ENCODE measurements at places on chromosomes 6 and 20.

DNA sequence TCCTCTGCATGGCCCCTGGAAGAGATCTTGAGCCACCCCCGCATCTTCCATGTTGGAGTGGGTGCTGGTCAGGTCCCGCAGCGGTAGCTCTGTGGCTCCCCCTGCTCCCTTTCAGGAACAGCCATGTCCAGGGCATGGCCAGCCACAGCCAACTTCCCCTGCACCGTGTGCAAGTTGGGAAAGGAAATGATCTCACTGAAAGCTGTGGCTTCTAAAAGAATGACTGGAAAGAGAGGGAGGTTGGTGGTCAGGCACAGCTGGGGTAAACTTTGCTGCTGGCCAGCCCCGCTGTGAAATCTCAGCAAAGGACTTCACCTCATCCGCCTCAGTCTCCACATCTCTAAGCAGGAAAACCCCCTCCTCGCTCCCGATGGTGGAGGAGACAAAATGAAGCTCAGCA is 153.6 kb upstream of the CST7 start:
- no peak overlapping the region for H3K27ac ChIP-seq
- no peak overlapping the region for H3K4me3 ChIP-seq
- H3K27me3 ChIP-seq = no peaks in the 10 kb centered on the region
- no peaks in the 10 kb centered on the region for H3K36me3 ChIP-seq

DNA sequence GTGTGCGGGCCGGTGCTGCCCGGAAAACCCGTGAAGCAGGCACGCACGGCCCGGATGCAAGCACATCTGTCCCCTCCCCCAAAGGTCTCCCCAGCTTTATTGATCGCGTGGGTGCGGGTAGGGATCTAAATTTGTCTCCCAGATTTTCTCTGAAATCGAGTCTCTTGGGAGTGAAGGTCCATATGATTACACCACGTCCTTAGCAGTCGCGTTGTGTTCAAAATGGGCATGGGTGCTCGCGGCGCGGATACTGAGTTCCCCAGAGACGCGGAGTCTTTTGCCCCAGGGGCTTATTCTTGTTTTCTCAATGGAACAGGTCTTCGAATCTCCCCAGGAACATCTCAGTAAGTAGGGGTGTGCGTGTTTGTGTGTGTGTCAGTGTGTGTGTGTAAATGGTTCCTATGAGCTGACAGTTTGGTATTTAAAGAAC is 2.8 kb upstream of the ZNF292 start:
- no peak for DNase-seq
- H3K27me3 ChIP-seq = no peaks in the 10 kb centered on the region
- peaks cover 32% of the 10 kb centered on the region for H3K4me1 ChIP-seq
- H3K4me3 ChIP-seq = peak overlapping the region; percentile 79

DNA sequence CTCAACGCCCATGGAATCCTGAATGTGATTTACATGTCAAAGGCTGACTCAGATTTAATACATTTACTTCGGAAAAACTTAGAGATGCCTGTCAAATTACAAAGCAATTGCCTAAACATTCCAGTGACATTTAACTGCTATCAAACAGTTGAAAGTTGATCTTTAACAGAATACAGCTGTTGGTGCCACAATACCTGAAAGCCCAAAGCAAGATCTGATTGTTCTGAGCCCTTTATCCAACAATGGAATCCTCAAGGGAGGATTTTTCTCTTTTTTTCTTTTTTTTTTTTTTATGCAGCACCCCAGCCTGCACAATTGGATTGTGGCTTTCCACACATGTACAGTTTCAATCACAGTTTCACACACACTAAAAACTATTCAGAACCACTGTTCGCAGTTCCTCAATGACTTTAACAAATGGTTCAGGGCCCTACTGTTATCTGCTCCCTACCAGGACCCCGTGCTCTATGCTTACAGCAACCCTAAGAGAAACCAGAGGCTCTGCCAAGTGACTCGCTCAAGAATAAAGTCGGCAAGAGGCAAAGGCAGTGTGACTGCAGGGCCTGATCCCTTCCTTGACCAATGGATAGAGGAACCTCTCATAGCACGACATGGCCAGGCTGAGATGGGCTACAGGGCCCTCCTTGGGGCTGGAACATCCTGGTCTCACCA is 33.3 kb downstream of the EPB41L2 start:
- no peaks in the 10 kb centered on the region for H3K27me3 ChIP-seq
- no peaks in the 10 kb centered on the region for H3K36me3 ChIP-seq
- H3K27ac ChIP-seq = no peak overlapping the region
- no peak for DNase-seq
- no peak overlapping the region for H3K4me3 ChIP-seq

DNA sequence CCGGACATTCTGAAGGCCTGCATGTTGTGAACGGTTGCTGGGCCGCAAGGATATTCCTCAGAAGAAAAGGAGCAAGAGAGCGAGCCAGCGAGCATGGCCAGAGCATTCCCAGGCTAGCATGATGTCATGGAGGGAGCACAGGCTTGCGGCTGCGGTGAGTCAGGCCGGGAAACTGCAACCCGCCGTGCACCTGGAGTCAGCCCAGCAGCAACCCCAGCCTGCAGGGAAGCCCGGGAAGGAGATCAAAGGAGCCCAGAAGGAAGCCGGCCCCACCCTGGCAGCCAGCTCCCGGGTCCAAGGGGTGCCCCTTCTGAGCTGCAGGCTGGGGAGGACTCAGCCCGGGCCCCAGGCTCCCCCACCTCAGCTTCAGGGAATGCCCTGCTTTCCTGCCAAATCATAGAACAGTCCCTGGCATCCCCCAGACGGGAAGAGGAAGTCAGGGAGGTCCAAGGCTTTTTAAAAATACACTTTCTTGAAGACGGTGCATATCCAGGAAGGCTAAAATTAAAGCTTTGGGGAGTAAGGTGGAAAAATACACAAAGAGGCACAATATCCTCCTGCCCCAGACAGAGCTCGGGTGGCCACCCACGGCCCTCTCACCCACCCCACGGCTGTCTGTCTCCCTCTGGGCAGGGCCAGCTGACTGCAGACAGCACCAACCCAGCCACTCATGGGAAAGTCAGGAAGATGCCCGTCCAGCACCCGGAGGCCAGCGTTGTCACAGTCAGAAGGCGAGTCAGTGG is 53.7 kb downstream of the BMP7 start:
- H3K36me3 ChIP-seq = no peaks in the 10 kb centered on the region
- peak overlapping the region; percentile 59 for H3K4me3 ChIP-seq
- peak; percentile 23 for DNase-seq
- H3K27ac ChIP-seq = peak overlapping the region; percentile 8
- H3K4me1 ChIP-seq = peaks cover 16% of the 10 kb centered on the region

- no peaks in the 10 kb centered on the region for H3K27me3 ChIP-seq
- H3K27ac ChIP-seq = no peak overlapping the region
- H3K4me3 ChIP-seq = no peak overlapping the region
- DNase-seq = no peak
- no peaks in the 10 kb centered on the region for H3K4me1 ChIP-seq
These were observed 164.4 kb upstream of the TAB2 start for GRCh38 chr6:149153100-149153499.

DNA sequence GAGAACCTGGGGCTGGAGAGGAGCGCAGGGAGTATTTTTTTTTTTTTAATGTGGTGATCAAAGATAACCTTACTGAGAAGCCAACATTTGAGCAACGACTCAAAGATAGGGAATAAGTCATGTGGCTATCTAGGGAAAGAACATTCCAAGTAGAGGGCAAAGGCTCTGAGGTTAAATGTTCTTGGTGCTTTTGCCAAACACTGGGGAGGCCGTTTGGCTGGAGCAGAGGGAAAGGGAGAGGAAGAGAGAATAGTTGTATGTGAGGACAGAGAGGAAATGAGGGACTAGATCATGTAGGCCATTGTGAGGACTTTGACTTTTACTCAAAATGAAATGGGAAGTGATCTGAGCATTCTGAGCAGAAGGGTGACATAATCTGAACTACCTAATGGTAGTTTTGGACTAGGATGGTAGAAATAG is 27.8 kb downstream of the ACSS2 start:
- no peak overlapping the region for H3K4me3 ChIP-seq
- no peak for DNase-seq
- peaks cover 41% of the 10 kb centered on the region for H3K4me1 ChIP-seq
- no peaks in the 10 kb centered on the region for H3K36me3 ChIP-seq
- peak overlapping the region; percentile 5 for H3K27ac ChIP-seq

All from thoracic aorta (tissue), 2 donors.